Right ventricle myocardium superior (tissue), 1 donor: ENCODE measurements at places on chromosomes 2 and 18. TPM values are rescaled to one million over a fixed set of nuclear protein-coding genes. Genes with fewer than 3 reads are reported as not detected.

ANKRD29 gene
- 7.0 TPM for total RNA-seq

STPG4 gene
- not detected for total RNA-seq

CHMP1B gene
- total RNA-seq: 26.5 TPM

UGT1A3 gene
- total RNA-seq: not detected

C18orf63 gene
- total RNA-seq: not detected

UNC80 gene
- not detected for total RNA-seq

TCF4 gene
- total RNA-seq: 59.5 TPM

PRKCE gene
- 12.5 TPM for total RNA-seq

VRK2 gene
- 30.9 TPM for total RNA-seq

IL1RL1 gene
- 1.3 TPM for total RNA-seq
